Uterine smooth muscle cell (primary cell): ENCODE measurements at places on chromosomes 4 and X. TPM values are rescaled to one million over a fixed set of nuclear protein-coding genes. Genes with fewer than 3 reads are reported as not detected.

FOXO4 gene
- 2.2 and 4.6 TPM in 2 replicates for total RNA-seq

MTNR1A gene
- not detected in 2 replicates for total RNA-seq

KDR gene
- total RNA-seq, result 0.75 and 0.77 TPM in 2 replicates

PRKG2 gene
- total RNA-seq, result 1.1 and 2.4 TPM in 2 replicates

RIBC1 gene
- total RNA-seq, result 0.66 and 0.75 TPM in 2 replicates

ZCCHC18 gene
- total RNA-seq, result 0.55 and 2.0 TPM in 2 replicates

ARHGAP6 gene
- 2.7 and 5.2 TPM in 2 replicates for total RNA-seq

PKD2 gene
- 88.0 and 121 TPM in 2 replicates for total RNA-seq

GIMD1 gene
- total RNA-seq, result not detected in 2 replicates

RIPPLY1 gene
- not detected in 2 replicates for total RNA-seq

SUV39H1 gene
- total RNA-seq, result 3.2 and 14.1 TPM in 2 replicates

GPR119 gene
- total RNA-seq, result not detected in 2 replicates

GNL3L gene
- 26.1 and 32.6 TPM in 2 replicates for total RNA-seq

TMSB15C gene
- total RNA-seq, result 5.6 and 6.2 TPM in 2 replicates

MAGEA2 gene
- total RNA-seq, result not detected in 2 replicates

NEIL3 gene
- 6.7 and 14.6 TPM in 2 replicates for total RNA-seq

NAA11 gene
- total RNA-seq, result not detected in 2 replicates

MRPS18C gene
- total RNA-seq, result 28.3 and 30.9 TPM in 2 replicates

POU4F2 gene
- total RNA-seq, result not detected in 2 replicates

TRIM61 gene
- 1.5 and 2.7 TPM in 2 replicates for total RNA-seq

NAT8L gene
- total RNA-seq, result under 0.01 and 0.12 TPM in 2 replicates
